ENCODE measurements at places on chromosomes 5 and 9.

GRCh38 chr5:136906545-136906944 is 541.2 kb upstream of the TRPC7 start:
- DNase-seq: no peak

GRCh38 chr5:135571902-135572301 is 6.9 kb downstream of the CXCL14 start:
- no peak for DNase-seq

- peak; percentile 92 for DNase-seq
Observed at GRCh38 chr9:129823935-129824601, at the start of gene TOR1A. Gene TOR1A (minus strand): TSS chr9:129824136. CDS start chr9:129824085, 51 bp downstream.

DNA sequence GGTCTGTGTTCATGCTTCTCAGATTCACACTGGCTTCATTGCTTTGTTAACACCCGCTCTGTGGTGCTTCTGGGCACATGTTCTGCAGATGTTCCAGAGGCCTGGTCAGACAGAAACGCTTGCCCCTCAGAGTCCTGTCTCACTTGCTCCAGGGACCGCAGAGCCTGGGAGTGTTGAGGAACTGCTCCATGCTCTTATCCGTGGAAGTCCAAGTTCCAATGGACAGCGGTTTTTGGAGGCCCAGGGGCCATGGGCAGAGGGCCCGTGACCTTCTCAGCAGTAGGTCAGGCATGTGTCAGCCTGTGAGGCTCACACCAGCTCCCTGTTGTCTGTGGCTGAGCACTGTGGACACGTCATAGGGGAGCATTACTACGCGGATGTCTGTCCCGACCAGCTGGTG is 364.7 kb upstream of the IRX1 start:
- DNase-seq: no peak

- no peak for DNase-seq
Observed at GRCh38 chr9:79896390-79896980, 324.7 kb downstream of the TLE4 start.

GRCh38 chr9:69885474-69885929 is 64.9 kb downstream of the CFAP95 start:
- no peak for DNase-seq

DNA sequence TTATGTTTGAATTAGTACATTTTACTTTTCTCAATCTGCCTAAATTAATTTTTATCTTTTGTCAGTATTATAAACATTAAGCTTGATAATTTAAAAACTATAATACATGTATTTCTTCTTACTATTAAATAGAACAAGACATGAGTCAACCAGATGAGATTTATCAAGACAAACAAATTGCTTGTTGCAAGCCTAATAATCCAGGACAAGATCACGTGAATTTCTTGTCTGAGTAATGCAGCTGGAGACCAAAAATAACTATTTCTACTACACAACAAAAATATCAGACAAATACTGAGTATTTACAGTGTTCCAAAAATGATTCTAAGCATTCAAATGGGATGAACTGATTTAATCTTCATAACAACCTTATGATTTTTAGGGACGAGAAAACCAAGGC is 339.1 kb upstream of the PRR16 start:
- DNase-seq: no peak

DNA sequence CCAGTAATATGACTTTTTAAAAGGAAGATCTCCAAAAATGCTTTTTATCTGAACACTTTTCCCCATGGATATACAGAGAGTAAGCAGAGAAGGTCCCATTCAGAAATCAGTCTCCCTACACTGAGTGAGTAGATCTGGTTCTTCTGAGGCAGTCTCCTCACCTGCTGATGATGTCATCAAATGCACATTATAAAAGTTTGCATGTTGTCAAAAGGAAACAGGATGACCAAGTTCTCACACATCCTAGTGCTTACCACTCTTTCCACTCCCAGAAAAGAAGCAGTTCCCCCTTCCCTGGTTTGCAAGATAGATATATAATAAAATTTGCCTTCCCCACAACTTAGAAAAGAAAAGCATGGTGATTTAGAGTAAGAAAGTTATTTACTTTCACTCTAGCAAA is 180.5 kb downstream of the RAB3C start:
- no peak for DNase-seq

DNA sequence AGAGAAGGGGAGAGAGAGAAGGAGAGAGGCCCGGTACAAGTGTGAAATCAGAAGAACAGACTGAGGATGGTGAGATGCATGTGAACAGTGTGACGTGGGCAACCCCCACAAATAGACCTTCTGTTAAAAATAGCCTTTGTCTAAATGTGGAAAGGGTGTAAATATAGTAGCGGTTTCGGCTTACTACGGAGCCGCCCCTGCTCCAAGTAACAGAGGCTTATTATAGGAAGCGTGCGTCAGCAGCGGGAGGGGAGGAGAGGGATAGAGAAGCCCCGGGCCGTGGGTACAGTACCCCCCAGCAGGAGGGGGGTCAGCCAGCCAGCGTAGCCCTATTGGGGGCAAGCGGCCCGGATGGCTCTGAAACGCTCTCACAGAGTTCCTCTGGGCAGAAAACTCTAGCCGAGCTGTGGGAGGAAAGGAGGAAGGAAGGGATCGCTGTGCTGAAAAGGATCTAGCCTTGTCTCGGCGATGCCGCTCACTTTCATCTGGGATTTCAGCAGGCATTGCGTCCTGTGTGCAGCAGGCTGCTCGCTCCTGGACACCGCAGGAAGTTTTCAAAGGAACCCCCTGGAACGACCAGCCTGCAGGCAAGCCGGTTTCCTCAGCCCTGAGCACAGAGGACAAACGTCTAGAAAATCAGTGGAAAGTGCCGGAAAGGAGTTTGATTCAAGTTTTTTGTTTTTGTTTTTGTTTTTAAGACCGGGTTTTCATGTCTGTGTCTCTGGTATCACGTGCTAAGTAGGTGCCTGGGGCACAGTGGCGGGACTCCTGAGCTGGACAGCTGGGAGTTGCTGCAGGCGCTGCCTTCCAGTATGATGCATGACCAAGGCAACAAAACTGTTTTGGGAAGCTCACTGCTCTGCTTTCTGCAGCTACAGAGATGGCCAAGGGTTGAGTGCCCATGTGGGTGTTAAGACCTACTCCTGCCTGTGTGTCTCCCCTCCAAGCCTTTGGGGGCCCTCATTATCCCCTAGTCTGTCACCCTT is 146.6 kb downstream of the SEC61B start:
- no peak for DNase-seq

GRCh38 chr5:11770310-11770709 is 133.9 kb downstream of the CTNND2 start:
- DNase-seq: no peak

- DNase-seq: no peak
Observed at GRCh38 chr9:108961151-108961550, 27.0 kb downstream of the ABITRAM start.

DNA sequence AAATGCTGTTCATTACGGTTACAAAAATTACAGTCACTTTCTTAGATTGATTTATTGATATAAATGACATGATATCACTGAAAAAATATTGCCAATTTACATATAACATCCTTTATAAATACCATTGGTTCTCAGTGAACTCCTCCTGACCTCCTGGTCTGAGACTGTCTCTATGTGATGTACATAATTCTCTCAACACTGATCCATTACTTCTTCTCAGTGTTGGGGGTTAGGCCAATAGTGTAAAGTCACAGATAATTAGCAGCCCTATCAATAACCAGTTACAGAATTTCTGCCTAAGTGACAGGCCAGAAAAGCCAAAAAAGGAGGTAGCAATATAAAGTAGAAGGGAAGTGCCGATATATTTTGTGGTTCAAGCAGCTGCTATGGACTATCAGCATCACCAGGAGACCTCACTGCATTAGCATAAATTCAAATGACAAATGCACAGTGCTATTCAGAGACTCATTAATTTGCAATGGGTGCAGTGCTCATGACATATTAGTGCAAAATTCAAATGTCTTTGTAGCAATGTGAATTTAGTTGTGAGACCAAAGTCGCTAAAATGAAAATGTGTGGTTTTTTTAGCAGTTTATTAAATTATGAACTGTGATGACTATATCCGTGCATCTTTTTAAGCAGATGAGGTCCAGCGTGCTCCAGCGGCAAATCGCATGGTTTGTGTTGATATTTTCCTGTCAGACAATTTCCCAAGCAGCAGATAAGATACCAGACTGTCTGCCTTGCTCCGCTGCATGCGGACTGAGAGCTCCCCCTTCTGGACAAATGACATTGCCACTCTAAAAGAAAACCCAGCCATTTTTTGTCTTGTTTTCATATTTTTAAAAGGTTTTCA is 144.6 kb downstream of the CETN3 start:
- DNase-seq: peak; percentile 41

DNA sequence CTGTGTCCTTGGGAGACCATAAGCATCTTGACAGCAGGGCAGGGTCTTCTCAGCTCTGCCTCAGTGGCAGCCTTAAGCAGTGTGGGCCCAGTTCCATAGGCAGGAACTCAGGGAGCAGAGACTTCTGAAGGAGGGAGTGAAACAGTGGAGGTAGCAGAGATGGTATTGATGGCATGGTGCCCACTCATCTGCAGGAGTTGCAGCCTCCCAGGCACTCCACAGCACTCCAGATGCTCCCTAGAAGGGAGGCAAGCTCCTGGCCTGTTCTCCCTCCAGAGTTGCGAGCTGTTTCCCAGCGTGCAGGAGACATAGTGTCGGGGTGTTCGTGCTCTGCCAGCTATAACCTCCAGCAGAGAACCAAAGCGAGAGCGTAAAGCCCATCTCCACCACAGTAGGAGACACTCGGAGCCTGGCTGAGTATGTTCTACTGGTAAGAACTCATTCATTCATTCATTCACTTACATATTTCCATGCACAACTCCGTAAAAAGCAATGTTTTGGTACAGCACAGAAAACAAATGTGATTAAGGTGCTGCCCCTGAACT is 31.4 kb upstream of the UNC5A start:
- DNase-seq: no peak

DNA sequence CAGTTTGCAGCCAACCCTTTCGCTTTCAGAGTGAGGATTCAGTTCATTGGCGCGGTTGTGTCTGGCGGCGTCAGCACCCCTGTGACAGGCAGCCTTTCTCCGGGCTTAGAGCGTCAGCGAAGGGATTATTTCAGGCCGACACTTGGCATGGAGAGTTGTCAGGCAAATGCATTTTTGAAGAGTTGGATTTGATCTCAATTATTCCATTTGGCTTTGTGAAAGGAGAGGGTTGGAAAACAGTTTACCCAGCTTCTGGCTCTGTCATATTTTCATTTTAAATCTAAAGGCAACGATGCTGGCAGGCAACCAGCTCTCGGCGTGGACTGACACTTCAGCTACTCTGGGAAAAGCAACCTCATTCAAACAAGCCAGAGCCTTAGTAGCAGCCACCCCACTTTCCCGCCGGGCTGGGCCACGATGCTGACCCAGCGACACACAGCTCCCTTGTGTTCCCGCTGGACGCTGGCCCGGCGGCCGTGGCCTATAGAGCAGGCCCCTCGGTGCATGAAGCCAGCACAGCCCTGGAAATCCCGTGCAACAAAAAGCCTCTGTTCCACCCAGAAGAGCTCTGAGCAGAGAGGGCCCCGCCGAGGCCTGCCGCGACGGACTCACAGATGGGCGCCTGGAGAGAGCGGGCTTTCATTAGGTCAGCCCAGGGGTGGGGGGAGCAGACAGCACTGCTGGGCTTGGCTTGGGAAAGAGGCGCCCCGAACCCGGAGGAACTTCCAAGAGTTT is 28.9 kb upstream of the LPCAT1 start:
- peak; percentile 70 for DNase-seq

DNA sequence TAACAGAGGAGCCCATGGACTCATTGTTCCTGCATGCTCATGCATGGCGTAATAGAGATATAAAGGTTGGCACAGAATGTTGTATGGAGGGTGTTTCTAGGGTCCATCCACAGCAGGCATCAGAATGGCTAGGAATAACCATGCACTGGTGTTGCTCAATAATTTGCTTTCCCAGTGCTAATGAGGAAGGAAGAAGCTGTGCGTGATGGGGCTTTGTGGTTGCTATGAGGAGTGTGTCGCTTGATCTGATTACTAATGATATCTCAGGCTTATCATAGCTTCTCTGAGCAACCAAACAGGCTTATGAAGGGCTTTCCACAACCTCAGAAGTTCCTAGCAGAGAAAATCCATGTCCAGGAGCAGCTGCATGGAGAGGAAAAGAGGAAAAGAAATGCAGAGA is 151.3 kb upstream of the TRPC7 start:
- DNase-seq: no peak

DNA sequence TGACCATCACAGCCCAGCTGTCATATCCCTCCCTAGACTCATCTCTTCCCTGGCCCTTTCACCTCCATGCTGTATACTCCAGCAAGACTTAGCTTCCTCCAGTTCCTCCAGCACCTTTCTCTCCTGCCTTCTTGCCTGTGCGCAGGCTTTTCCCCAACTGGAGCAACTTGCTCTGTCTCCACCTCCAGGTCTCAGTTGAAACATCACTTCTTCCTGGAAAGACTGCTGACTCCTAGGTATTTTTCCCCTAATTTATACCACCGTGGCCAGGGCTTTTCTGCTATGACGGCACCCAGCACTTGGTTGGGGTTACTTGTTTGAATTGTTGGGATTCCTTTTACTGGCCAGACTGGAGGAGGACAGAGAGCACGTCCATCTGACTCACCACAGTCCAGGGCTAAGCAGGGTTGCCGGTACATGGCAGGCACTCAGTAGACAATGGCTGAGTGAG is 67.5 kb downstream of the KCNIP1 start:
- DNase-seq: no peak

GRCh38 chr5:35198686-35199085 is 31.6 kb downstream of the PRLR start:
- DNase-seq: no peak

- no peak for DNase-seq
Observed at GRCh38 chr9:99401680-99402504, 179.8 kb downstream of the SEC61B start.

- no peak for DNase-seq
Observed at GRCh38 chr9:38278931-38279679, 113.4 kb upstream of the ALDH1B1 start.

DNA sequence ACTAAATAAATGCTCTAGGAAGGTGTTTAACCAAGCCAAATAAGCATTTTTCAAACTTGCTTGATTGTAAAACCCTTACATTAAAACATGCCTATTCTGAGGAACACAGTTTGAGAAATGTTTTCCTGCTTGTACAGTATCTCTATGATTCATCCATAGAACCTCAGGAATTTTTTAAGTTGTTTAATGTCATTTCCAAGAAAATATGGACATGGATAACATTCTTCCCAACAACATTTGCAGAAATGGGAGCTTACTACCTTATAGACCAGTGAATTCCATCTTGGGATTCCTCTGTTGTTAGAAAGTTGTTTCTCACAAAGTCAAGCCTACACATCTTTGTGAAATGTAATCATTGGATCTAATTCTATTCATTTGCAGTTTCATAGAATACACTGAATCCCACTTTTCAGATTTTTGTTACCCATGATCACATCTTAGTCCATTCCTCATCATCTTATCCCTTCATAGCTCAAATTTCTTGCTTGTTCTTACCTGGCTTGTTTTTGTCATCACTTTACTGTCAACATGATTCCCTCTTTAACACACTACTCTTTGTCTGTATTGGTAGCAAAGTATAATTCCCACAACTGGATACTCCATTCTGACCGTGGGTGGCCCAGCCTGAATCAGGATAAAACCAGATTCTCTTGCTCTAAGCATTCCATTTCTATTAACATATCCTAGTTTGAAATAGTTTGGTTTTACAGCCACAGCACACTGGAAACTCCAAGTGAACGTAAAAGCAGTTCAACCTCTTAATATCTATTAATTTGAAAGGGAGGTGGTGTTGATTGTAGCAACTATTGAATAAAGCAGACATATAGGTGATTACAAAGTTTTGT is 49.4 kb upstream of the PAPPA start:
- no peak for DNase-seq
